Stimulated activated CD8-positive, alpha-beta memory T cell treated with anti-CD3 and anti-CD28 coated beads, Interleukin-7, amount 100 ng/mL, for 48 hours (primary cell): ENCODE measurements at places on chromosomes 2 and 18.

DNA sequence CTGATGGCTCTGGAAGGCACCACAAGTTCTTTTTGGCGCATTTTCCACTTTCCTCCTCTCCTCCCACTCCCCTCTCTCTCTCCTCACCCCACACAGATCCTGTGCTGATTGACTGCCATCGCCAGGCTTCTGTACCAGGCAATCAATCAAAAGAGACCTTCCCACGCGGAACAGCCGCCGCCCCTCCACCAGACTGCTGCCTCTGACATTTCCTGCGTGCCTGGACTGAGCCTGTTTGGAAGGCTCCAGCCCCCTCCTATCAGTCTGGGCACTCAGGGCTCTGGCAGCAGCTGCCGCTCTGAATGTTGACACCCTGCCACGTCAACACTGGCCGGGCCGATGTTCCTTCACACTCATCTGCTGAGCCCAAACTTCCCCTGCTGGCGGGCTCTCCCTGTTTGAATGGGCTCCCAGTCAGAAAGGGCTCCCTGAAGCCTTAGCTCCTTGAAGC lies 467.7 kb downstream of the EPHA4 start:
- DNase-seq: no peak

- DNase-seq: no peak
Observed at GRCh38 chr2:15836689-15837610, 103.4 kb upstream of the MYCN start.

DNA sequence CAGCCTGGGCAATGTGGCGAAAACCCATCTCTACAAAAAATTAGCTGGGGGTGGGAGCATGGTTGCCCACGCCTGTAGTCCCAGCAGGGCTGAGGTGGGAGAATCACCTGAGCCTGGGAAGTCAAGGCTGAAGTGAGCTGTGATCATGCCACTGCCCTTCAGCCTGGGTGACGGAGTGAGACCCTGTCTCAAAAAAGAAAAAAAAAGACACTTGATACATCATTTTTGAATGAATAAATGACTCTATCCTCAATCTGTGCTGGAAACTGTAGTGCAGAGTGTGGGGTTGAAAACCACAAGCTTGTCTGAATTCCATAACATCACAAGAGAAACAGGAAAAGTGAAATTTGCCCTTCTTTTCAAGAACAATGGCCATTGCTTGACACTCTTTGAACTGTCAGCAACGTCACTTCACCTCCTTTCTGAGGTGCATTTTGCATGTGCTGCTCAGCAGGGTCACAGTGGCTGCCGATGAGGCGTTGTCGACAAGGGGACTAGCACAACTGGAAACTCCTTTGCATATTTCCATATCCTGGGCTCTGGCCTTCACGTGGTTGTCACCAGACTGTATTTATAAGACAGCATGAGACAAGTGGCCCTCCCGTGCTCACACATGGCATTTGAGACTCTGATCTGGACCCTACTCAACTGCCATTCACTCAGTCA lies 54.2 kb downstream of the DDX1 start:
- no peak for DNase-seq

DNA sequence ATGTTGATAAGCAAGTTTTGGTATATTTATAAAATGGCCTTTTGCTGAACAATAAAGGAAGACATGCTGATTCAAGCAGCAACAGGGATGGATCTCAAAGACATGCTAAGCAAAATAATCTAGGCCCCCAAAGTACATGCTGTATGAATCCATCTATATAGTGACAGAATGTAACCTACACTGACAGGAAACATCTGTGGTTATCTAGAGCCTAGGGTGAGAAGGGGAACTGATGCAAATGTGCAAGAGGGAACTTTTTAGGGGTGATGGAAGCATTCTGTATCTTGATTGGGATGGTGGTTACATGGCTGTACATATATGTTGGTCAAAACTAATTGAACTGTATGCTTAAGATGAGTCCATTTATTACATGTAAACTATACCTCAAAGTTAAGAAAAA lies 24.2 kb downstream of the CNRIP1 start:
- no peak for DNase-seq

- DNase-seq: no peak
Observed at GRCh38 chr2:197647961-197648690, 27.3 kb downstream of the RFTN2 start.

DNA sequence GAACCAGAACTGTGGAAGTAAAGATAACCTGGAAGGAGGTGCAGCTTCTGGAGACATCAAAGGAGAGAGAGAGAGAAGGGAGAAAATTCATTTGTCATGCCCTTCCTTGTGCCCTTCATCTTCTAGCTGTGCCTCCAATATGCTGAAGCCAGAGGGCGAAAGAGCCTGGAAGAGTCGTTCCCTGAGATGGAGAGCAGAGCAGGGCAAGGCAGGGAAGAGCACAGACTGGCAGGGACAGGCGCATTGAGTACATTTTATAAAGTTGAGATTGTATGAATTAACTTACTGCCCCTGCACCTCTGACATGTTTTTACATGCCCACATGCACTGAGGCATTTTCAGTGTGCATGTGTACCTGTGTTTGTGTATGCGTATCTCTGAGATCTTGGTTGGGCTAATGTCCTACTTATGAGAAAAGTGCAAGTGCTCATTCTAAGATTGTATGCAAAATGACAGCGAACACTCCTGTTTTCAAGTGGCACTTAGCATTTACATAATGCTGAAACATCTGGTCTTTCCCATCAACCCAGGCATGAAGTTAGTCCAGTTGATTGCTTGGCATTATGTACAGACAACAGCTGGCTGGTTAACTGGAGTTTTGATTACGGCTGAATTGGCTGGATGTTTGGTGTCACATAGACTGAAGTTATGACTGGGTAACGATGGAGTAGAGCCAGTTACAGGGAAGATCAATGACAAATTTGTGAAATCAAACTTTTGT lies 23.7 kb upstream of the MMADHC start:
- DNase-seq: no peak

- no peak for DNase-seq
Observed at GRCh38 chr2:146068051-146068450, 1548.1 kb upstream of the ZEB2 start.

DNA sequence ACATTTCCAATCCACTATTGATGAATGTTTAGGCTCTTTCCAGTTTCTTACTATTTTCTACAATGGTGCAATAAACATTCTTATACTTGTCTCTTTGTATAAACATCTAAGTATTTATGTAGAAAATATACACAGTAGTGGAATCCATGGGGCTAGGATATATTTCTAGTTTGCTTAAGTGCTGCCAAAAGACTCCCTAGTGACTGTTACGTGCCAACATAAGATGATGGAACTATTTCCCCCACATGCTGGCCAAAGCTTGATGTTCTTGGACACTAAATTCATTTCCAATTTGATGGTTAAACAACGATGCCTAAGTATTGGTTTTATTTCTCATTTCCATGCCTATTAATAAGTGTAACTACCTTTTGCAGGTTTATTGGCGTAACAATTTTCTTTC lies 378.4 kb upstream of the HNRNPA3 start:
- no peak for DNase-seq

GRCh38 chr2:207311316-207312005 lies 145.7 kb upstream of the KLF7 start:
- peak; percentile 55 for DNase-seq

DNA sequence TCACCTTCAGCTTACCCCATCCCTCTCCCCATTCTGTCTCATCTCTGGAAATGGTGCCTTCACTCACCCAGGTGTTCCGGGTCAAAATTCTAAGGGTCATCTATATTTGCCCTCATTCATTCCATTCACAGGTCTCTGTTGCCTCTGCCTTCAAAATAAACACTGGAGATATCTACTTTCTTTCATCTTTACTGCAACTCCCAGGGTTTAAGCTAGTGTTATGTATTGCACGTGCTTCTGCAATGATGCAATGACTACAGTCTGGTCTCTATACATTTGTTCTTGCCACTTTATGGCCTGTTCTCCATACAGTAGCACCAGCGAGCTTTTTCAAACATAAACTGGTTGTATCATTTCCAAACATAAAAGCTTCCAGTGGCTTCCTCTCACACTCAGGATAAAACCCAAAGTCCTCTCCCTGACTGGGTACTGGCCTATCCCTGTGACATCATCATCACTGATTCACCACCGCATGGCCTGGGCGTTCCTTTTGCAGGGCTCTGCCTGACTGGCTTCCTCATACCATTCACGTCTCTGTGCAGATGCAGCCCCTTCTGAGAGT lies 14.3 kb downstream of the DSG2 start:
- DNase-seq: no peak

DNA sequence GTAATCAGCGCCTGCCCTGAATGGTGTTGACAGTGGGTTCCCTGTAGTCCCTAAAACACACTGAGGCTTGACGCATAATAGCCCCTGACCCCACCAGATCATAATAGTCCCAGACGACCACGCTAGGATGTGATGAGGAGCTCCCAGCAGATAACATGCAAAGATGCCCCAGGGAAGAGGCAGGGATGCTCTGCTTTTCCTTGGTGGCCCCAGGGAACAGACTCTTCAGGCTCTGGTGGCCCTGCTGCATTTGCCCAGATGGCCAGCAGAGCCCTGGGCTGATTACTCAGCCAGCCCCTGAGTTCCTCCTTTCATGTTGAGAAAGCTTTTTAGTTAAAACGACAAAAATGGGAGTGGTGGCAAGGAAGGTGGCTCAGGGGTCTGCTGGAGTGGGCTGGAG lies 5.9 kb upstream of the NCKAP5 start:
- DNase-seq: no peak

DNA sequence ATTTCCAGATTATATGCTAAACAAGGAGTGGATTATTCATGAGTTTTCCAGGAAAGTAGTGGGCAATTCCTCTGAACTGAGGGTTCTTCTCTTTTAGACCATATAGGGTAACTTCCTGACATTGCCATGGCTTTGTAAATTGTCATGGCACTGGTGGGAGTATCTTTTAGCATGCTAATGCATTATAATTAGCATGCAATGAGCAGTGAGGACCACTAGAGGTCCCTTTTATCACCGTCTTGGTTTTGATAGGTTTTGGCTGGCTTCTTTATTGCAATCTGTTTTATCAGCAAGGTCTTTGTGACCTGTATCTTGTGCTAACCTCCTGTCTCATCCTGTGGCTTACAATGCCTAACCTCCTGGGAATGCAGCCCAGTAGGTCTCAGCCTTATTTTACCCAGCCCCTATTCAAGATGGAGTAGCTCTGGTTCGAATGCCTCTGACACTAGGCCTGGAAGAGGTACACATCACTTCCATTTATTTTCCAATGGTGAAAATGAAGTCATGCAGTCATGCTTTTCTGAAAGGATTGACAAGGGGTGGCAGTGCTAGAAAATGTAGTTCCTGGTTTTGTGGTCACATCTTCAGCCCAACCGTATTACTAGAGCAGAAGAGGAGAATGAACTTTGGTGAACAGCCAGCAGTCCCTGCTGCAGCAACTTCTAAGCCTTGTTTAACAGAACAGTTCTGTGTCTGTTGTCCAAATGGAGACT lies 26.6 kb upstream of the ITGA4 start:
- DNase-seq: no peak

- DNase-seq: no peak
Observed at GRCh38 chr2:124646166-124646815, 621.2 kb downstream of the CNTNAP5 start.

DNA sequence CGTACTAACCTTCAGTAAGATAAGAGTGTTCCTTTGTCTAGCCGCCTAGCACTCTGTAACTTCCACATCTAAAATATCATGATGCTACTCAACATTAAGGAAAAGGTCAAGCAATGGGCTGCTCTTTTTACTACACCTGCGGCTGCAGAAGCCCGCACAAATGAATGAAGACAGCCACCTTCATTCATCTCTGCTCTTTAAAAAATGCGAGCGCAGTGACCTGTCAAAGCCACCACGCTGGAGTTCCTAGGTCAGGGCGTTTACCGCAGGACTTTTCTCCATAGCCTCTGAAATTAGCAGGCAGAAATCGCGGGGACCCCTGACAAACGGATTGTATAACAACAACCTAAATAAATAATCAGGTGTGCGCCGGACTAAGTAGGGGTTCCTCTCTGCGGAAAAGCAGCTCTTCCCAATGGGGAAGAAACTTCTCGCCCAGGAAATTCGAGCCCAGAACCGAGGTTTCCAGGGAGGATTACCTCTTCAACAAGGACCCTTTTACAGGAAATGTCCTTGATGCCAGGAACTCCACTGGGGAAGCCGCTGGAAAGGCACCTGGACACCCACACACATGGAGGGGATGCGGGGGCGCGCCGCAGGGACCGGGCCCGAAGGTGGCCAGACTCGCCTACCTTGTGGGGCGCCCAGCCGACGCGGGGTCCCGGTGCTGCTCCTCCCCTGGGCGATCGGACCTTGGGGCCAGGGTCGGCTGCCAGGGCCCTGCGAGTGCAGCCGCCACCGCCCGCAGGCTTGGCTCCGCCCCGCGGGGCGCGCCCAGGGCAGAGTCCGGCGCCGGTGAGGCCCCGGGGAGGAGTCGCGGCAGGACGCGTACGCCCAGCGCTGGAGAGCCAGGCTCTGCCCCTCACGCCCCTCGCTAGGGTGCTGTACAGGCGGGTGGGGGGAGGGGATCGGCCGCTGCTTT lies at the start of gene CCDC68:
CCDC68 (minus strand) TSS at position 758 of the 922 bp plus-strand sequence. CDS start 16,670 bp downstream, outside the sequence.
- no peak for DNase-seq

DNA sequence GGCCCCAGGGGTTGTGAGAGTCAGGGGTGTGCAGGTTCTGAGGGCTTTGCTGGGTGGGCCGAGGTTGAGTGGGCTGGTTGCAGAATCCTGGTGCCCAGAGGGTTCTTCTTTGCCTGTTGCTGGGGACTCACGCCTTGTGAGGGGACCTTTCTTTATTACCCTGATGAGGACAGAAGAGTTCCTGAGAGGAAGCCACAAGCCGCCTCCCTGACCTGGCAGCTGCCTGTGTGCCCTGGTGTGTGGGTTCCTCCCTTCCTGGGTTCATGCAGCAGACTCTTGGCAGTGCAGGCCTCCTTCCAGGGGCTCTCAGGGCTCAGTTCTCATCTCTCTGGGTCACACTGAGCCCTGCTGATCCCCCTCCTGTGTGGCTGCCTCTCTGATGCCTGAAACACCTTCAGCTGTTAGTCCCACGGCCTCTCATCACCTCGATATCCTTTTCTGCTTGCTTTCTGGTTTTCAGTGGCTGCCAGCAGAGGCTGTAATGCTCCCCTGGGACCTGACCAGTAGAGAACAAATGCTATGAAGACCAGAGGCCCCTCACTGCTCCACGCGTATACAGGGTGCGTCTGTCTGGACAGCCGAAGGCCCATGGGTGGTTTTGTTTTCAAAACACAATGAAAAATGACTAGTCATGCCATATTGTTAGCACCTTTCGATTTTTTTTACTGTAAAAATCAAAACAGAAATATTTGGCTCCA lies 191.3 kb downstream of the AGAP1 start:
- DNase-seq: no peak

GRCh38 chr2:31207790-31208189 lies 9.5 kb downstream of the CAPN14 start:
- no peak for DNase-seq

DNA sequence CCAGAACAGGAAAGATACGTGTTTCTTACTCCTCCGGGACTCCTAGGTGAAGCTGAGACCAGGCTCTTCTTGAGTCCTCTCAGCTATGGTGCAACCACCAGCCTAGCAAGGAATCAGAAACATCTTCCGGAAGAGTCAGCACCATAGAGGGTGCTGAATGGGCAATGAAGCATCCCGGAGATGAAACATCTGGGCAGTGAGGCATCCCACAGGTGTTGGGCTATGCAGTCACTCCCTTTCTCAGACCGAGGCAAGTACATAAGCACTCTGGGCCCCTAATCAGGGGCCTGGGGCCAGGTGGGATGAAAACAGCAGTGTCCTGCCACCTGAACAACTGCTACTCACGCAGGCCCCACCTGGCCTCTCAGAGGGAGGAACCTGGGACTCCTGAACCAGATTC lies 1.4 kb upstream of the CAPN10 start:
- no peak for DNase-seq
